PC-9 (cell line): ENCODE measurements at places on chromosomes 3 and 15. TPM values are rescaled to one million over a fixed set of nuclear protein-coding genes. Genes with fewer than 3 reads are reported as not detected.

- H3K36me3 ChIP-seq: no peaks in the 10 kb centered on the region
- H3K4me1 ChIP-seq: no peaks in the 10 kb centered on the region
- H3K27ac ChIP-seq: no peak overlapping the region
- no peak for DNase-seq
These were observed 678.1 kb upstream of the DPPA4 start for GRCh38 chr3:110015231-110015963.

The PLCB2 gene
- total RNA-seq: 0.92 and 1.6 TPM in 2 replicates

DNA sequence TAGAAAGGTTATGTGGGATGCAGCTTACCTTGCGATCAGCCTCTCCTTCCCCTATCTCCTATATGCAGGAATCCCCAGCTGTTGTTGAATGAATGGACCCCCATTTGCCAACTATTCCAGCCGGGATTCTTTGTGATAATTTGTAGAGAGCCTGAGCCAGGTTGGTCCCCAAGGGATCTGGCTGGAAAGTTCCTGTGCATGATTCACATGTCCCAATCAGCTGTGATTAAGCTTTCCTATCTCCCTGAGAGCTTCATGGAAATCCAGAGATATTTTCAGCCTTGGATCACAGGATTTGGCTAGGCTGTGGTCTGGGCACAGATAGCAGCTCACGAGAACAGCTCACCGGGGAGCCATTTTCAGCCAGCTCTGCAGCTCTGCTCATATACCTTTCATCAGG is 76.7 kb downstream of the ARNT2 start:
- no peaks in the 10 kb centered on the region for H3K36me3 ChIP-seq
- no peak overlapping the region for H3K27ac ChIP-seq

The XCR1 gene
- 0.13 and 0.18 TPM in 2 replicates for total RNA-seq

GRCh38 chr3:46693892-46694226 is 380 bp upstream of the ALS2CL start:
- peak overlapping the region; percentile 92; the same call in 1 of the 2 replicates for H3K4me3 ChIP-seq
- H3K27me3 ChIP-seq: no peaks in the 10 kb centered on the region
- peaks cover 21% of the 10 kb centered on the region for H3K4me1 ChIP-seq
- H3K27ac ChIP-seq: no peak overlapping the region
- H3K36me3 ChIP-seq: no peaks in the 10 kb centered on the region

The AHSG gene
- total RNA-seq: not detected in 2 replicates

DNA sequence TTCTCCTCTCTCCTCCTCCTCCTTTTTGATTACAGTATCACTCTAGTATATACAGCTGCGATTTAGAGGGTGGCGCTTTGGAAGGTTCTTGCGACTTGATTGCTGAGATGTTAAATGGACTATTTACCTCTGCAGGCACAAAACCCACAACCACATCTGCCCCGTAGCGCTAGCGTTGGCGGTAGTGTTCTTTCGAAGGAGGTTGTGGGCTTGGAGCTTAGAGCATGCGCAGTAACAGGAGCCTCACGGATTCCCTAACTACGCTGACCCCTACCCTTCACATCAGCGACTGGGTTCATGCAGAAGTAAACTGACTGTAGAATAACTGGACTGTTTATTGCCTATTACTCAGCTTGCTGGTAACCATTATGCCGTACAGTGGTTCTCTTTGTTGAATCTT is 58.0 kb downstream of the CGGBP1 start:
- no peak for DNase-seq
- H3K4me3 ChIP-seq: no peak overlapping the region
- H3K4me1 ChIP-seq: no peaks in the 10 kb centered on the region
- H3K27me3 ChIP-seq: no peaks in the 10 kb centered on the region
- no peak overlapping the region for H3K27ac ChIP-seq

- H3K4me1 ChIP-seq: no peaks in the 10 kb centered on the region
- H3K36me3 ChIP-seq: no peaks in the 10 kb centered on the region
- no peak overlapping the region for H3K4me3 ChIP-seq
- DNase-seq: no peak
- no peaks in the 10 kb centered on the region for H3K27me3 ChIP-seq
These were observed 33.8 kb downstream of the MUC4 start for GRCh38 chr3:195777975-195778374.

DNA sequence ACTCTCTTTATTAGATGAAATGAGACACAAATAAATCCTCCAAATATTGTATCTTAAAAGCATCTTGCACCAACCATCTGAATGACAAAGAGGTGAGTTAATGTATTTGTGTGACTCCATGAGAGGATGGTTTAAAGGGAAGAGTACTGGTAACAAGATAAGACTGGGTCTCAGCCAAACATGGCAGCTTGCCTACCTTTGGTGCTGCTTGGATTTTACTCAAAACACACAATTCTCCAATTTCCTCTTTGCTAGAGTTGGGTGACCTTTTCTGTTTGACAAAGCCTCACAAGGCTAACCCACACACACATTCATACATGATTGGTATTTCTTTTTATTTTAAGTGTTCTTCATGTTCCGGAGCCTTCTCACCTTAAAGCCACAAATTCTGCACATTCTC is 506.4 kb downstream of the FGF12 start:
- H3K27ac ChIP-seq: no peak overlapping the region
- H3K27me3 ChIP-seq: no peaks in the 10 kb centered on the region
- DNase-seq: no peak
- H3K4me1 ChIP-seq: no peaks in the 10 kb centered on the region
- no peaks in the 10 kb centered on the region for H3K36me3 ChIP-seq
- no peak overlapping the region for H3K4me3 ChIP-seq

The GOLGA8M gene
- not detected in 2 replicates for total RNA-seq

GRCh38 chr15:50116477-50116876 is 2.6 kb downstream of the ATP8B4 start:
- no peak for DNase-seq
- no peaks in the 10 kb centered on the region for H3K27me3 ChIP-seq
- no peaks in the 10 kb centered on the region for H3K4me1 ChIP-seq
- H3K4me3 ChIP-seq: no peak overlapping the region
- H3K36me3 ChIP-seq: no peaks in the 10 kb centered on the region

GRCh38 chr3:13689373-13690260 is 140.7 kb downstream of the FBLN2 start:
- no peak overlapping the region for H3K27ac ChIP-seq
- peaks cover 75% of the 10 kb centered on the region for H3K27me3 ChIP-seq
- H3K36me3 ChIP-seq: no peaks in the 10 kb centered on the region
- no peak for DNase-seq
- no peaks in the 10 kb centered on the region for H3K4me1 ChIP-seq

The SNRPA1 gene
- 71.6 and 95.0 TPM in 2 replicates for total RNA-seq

The PSTPIP1 gene
- not detected in 2 replicates for total RNA-seq

- peak; percentile 43 for DNase-seq
- H3K4me3 ChIP-seq: no peak overlapping the region
- no peaks in the 10 kb centered on the region for H3K36me3 ChIP-seq
- H3K27me3 ChIP-seq: no peaks in the 10 kb centered on the region
- peaks cover 27% of the 10 kb centered on the region for H3K4me1 ChIP-seq
These were observed 19.4 kb downstream of the TGFBR2 start for GRCh38 chr3:30625541-30626438.

- DNase-seq: peak; percentile 67
- H3K36me3 ChIP-seq: no peaks in the 10 kb centered on the region
- peak overlapping the region; percentile 69 for H3K27ac ChIP-seq
These were observed 33.5 kb upstream of the USP8 start for GRCh38 chr15:50390554-50391264.

DNA sequence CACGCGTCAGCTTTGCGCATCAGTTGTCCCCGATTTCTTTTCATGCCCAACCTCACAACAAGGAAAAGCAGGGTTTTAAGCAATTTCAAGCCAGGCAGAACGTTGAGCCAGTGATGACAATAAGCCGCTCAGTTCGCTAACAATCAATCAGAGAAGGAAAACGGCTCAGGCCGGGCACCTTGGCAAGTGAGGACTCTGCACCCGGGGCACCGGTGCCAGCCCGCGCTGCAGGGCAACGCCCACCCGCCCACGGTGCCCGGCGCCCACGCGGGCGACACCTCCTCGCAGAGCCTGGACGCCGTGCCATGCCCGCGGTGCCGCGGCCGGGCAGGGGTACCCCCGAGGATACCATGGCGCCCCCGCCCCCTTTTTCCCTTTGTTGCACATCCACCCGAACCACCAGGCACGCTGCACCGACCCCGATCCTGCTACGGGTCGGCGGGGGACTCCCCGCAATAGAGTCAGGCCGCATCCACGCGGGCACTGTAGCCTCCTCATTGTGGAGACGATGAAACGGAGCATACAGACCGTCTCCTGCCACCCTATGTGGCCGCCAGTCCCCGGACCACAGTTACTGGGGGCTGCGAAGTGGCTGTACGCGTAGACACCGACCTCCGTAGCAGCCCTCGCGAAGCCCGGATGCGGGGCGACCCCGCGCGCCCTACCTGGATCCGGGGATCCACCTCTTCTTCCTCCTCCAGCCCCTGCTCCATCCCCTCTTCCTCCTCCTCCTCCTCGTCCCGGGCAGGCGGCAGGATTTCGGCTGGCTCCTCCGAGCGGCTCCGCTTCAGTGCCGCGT is 581 bp downstream of the SH3BP5 start:
- no peak overlapping the region for H3K27ac ChIP-seq
- H3K36me3 ChIP-seq: 0 out of 2 replicates have a peak, but pooled peaks cover under 1% of the 10 kb centered on the region
- no peak for DNase-seq
- peaks cover 75% of the 10 kb centered on the region for H3K4me1 ChIP-seq

DNA sequence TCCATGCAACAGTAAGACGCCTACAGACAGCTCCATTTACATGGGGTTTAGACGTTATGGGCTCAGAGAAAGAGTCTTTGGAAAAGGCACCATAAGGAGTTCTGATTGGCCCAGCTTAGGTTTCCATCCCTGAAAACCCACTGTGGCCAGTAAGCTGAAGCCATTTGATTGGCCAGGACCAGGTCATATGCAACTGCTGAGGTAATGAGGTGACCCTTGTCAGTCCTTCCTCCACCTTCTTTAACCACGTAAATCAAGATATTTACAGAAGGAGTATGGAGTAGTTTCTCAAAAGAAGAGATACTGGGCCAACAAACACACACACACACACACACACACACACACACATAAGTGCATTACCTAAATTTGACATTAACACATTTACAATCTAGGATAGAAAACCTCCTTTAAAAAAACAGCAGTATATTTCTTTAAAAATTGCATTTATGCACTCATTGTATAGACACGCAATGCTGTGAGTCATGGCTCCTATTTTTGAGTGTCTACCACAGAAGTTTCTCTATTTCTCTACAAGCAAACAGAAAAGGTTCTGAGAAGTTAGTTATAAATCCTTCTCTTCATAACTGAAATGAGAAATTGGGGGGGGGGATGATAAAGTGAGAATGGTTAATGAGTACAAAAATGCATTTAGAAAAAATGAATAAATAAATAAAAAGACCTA is 16.3 kb upstream of the MB21D2 start:
- H3K4me1 ChIP-seq: no peaks in the 10 kb centered on the region
- H3K4me3 ChIP-seq: no peak overlapping the region
- no peaks in the 10 kb centered on the region for H3K27me3 ChIP-seq
- H3K36me3 ChIP-seq: no peaks in the 10 kb centered on the region
- DNase-seq: no peak

The HCLS1 gene
- 2.2 and 2.6 TPM in 2 replicates for total RNA-seq

DNA sequence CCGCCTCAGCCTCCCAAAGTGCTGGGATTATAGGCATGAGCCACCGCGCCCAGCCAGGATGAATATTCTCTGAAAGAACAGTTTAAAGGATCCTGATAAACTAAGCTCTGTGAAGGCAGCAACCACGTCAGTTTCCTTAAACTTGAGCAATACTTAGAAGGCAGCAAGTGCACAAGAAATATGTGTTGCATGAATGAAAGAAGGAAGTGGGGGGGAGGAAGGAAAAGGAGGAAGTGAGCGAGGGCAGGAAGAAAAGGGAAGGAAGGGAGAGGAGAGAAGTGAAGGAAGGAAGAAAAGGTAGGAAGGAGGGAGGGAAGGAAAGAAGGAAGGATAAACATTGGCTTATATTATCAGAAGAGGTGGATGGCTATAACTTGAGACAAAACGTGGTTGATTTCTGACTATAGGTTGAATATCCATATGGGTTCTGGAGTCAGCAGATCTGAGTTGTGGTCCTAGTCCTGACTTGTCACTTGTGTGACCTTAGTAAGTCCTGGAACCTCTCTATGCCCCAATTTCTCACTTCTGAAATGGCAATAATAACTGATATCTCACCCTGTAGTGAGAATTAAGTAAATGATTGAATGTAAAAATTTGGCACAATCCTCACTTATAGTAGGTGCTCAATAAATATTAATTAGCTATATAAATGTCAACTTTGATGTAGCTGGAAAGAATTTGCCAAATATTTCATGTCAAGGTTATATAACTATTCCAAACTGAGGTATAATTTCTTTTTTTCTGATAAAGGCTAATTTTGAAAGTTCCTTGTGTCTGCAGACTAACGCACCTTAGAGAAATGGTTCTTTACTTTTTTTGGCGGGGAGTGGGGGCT is 12.0 kb upstream of the SEMA4B start:
- no peak overlapping the region for H3K27ac ChIP-seq
- DNase-seq: no peak
- H3K4me3 ChIP-seq: no peak overlapping the region
- H3K36me3 ChIP-seq: 0 out of 2 replicates have a peak, but pooled peaks cover 1% of the 10 kb centered on the region
- no peaks in the 10 kb centered on the region for H3K27me3 ChIP-seq

DNA sequence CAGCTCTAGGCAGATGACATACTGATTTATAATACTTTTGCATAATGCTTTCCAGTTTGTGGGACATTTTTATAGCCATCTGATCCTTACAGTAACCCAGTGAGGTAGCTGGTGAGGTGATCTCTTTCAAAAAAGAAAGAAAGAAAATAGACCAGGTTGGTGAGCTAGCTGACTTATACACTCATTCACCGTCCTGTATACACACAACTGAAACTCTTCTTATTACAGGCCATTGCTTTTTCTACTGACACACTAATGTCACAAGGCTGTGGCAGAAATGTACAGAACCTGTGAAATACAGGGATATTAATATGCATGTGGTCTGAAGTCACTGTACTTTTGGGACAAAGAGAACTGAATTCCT is 150.2 kb upstream of the BHLHE40 start:
- H3K36me3 ChIP-seq: no peaks in the 10 kb centered on the region
- peaks cover 78% of the 10 kb centered on the region for H3K4me1 ChIP-seq
- H3K4me3 ChIP-seq: no peak overlapping the region
- no peak overlapping the region for H3K27ac ChIP-seq

DNA sequence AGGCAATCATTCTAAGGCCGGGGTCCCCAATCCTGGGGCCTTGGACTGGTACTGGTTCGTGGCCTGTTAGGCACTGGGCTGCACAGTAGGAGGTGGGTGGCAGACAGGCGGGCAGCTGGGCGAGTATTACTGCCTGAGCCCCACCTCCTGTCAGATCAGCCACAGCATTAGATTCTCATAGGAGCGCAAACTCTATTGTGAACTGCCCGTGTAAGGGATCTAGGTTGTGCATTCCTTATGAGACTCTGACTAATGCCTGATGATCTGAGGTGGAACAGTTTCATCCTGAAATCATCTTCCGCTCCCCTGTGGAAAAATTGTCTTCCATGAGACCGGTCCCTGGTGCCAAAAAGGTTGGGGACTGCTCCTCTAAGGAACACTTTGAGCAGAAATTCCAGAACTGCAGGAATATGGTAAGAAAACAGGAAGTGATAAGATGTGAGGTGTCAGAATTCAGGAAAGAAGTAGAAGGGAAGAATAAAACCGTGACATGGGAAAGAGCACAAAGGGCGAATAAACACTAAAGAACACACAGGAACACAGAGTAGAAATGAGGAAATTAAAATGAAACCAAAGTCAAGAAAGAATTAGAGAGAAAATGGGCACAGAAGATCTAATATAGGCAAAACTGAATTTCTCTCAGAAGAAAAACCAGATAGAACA is 57.6 kb downstream of the PDCD6IP start:
- no peak overlapping the region for H3K4me3 ChIP-seq
- no peaks in the 10 kb centered on the region for H3K36me3 ChIP-seq
- no peak for DNase-seq
- no peaks in the 10 kb centered on the region for H3K27me3 ChIP-seq
- H3K27ac ChIP-seq: no peak overlapping the region
- H3K4me1 ChIP-seq: no peaks in the 10 kb centered on the region

The C3orf22 gene
- total RNA-seq: not detected in 2 replicates
